ENCODE measurements at places on chromosomes 11 and 22.

DNA sequence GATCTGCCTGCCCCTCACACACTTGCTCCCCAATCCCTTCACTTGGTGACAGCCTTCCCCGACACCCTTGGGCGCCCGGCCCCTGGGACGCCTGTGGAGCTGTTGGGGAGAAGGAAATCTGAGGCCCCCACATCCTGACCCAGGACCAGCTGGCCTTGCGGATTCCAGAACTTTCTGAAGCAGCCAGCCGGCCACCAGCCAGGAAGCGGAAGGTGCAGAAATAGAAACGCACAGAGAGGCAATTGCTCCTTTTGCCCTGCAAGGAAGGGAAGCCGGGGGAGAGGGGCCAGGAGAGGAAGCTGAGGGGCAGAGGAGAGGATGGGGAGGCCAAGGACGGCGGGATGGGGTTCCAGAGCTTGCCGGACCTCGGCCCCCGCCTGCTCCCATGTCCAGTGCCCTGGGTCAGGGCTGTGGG, 66.7 kb upstream of the LINC01488 start:
- DNase-seq = no peak

- no peak for DNase-seq
Measured at GRCh38 chr11:115577701-115578100, 73.5 kb upstream of the CADM1 start.

- no peak for DNase-seq
Measured at GRCh38 chr11:44125598-44125997, 30.1 kb downstream of the EXT2 start.

DNA sequence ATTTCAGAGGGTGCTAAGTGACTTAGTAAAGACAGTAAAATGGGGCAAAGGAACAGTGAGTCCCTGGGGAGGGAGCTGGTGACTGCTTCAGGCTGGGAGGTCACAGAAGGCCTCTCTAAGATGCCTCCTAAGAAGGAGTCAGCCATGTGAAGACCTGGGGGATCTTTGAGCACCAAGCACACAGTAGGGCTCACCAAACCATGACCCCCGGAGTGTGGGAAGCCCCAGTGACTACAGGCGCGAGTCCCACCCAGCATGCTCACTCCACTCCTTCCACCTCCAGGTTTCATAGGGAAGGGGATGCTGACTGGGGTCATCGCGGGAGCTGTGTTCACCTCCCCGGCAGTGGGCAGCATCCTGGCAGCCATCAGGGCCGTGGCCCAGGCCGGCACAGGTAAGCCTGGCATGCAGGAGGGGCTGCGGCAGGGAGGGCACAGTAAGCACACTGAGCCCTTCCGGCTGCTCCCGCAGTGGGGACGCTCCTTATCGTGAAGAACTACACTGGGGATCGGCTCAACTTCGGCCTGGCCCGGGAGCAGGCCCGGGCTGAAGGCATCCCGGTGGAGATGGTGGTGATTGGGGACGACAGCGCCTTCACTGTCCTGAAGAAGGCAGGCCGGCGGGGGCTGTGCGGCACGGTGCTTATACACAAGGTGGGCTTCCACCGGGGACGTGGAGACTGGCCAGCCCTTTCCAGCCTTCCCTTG, 5.9 kb downstream of the TKFC start:
- no peak for DNase-seq

- DNase-seq = no peak
Measured at GRCh38 chr11:18010121-18010670, 2.7 kb downstream of the SERGEF start.

DNA sequence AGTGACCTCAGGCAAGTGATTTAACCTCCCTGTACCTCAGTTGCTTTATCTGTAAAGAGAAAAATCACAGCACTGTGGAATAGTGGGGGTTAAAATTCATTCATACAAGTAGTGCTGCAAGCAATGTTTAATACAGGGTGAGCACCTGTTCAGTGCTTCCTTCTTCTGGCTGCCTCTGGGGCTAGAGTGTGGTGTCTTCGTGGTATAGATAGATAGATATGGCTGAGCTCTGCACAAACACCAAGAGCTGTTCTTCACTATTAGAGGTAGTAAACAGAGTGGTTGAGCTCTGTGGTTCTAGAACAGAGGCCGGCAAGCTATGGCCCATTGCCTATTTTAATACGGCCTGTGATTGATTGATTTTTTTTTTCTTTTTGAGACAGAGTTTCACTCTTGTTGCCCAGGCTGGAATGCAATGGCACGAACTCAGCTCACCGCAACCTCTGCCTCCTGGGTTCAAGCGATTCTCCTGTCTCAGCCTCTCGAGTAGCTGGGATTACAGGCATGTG, 32.9 kb downstream of the LIMK2 start:
- DNase-seq = no peak

DNA sequence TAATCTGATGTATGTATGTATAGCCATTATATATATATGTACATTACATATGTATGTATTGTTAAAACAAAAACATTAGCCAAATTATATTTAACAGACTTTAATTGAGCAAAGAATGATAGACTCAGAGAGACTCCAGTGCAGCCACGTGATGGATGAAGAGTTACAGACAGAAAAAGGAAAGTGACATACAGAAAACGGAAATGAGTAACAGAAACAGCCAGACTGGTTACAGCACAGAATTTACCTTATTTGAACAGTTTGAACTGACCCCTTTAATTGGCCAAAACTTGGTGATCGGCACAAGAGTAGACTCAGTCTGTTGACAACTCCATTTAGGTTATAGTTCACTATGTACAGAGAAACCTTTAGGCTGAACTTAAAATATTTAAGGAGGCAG, 35.0 kb downstream of the CHORDC1 start:
- DNase-seq = no peak

DNA sequence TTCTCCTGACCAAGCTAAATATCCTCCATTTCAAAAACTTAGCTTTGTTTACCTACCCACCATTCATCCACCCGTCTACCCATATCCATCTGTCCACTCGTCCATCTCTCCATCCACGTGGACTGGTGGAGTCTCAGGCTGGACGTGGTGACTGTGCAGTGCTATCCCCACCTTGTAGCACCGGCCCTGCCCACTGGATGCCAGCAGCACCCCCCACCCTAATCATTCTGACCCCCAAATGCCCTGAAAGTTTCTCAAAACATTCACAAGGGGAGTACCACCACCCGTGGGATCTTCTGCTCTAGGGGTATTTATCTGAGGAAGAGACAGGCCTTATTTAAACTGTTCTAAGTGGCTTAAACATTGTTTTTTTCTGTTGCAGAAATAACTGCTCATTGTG, 206.4 kb downstream of the TBC1D22A start:
- DNase-seq = no peak

DNA sequence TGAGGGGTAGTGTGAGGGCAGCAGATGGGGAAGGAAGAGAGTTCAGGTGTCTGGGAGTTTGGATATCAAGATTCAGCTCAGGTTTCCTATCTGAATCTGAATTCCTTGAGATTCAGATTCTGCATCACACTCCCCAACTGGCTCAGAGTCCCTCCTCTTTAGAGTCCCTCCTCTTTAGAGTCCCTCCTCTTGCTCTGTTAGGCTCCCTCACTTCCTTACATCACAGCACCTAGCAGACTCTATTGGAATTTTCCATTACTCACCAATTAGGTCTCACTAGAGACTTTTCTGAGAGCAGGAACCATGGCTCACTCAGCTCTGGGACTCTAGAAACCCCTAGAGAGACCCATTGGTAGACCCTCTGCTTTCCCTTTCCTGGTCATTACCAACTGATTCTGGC, 303.4 kb upstream of the SYN3 start:
- DNase-seq = no peak

DNA sequence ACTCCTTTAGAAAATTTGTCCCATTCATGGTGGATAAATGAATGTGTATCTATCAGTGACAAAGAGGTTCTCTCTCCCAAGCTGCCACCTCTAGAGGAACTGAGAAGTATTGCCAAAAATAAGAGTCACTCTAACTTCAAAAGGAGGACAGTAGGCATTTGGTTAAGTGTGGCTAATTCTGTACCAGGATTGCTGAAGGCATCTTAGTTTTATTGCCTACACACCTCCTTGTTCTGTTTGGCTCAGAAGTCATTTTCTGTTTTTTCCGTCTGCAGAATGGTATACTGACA, 189.0 kb upstream of the MPPED2 start:
- no peak for DNase-seq

DNA sequence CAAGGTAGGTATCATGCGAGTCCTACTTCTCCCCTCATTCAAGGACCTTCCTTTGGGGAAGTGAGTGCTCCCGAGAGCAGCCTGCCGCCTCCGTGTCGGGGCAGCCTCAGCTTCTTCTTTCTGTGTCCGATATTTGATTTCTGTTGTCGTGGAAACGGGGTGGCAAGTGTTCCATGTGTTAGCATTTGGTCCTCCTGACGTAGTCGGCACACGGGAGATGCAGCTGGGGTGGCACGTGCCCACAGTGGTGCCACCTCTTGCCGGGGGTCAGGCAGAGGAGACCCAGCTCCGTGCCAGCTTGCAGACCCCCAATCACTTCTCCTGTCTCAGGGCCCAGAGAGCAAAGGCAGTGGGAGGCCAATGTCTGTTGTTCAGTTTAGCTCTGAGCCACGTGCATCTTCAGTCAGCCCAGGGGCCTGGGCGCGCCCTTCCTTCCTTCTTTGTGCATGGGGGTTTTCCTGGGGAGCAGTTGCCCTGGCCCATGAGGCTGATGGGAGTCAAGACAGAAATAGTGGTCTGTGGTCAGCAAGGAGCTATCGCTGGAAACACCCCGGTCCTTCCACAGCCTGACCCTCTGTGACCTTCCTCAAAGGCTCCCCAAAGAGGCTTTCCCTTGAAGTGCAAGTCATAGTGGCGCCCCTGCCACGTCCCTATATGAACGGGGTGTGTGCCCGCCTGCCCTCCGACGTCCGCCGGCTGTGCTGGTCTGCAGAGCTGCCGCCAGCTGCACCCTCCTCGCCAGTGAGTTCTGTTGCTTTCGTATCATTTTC, 44.5 kb downstream of the PARVB start:
- no peak for DNase-seq

- no peak for DNase-seq
Measured at GRCh38 chr11:115145324-115145723, 358.9 kb downstream of the CADM1 start.

DNA sequence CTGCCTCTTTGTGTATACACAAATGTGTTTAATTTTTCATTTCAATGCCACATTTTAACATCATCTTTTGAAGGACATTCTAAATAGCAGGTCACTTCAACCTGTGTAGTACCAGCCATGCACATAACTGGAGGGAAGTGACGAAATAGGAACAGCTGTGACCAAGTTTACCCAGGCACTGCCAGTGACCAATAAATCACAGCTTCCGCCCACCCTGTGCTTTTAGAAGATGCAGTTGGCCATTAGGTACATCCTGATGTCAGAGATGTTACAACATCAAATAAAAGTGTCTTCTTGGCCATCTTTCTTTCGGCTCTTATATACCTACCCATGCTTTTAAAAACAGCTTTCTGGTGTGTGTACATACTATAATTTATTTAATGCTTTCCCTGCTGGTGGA, 7.8 kb downstream of the LDLRAD3 start:
- DNase-seq = no peak

DNA sequence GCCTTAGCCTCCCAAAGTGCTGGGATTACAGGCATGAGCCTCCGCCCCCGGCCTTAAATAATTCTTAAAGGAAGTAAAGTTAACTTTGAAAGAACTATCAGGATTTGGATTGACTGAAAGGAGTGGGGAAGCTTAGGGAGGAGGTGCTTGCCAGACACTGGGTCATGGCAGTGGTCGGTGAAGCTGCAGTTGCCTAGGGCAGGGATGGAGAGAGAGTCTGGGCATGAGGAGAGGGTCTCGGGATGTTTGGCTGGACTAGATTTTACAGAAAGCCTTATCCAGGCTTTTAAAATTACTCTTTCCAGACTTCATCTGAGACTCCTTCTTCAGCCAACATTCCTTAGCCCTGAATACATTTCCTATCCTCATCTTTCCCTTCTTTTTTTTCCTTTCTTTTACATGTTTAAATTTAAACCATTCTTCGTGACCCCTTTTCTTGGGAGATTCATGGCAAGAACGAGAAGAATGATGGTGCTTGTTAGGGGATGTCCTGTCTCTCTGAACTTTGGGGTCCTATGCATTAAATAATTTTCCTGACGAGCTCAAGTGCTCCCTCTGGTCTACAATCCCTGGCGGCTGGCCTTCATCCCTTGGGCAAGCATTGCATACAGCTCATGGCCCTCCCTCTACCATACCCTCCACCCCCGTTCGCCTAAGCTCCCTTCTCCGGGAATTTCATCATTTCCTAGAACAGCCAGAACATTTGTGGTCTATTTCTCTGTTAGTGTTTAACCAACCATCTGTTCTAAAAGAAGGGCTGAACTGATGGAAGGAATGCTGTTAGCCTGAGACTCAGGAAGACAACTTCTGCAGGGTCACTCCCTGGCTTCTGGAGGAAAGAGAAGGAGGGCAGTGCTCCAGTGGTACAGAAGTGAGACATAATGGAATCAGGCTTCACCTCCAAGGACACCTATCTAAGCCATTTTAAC, at the start of gene NNMT:
Gene NNMT (plus strand): TSS at position 724 of the 929 bp plus-strand sequence. CDS start 158 bp downstream, at position 882.
- no peak for DNase-seq

- DNase-seq = no peak
Measured at GRCh38 chr11:10429526-10429925, 25.5 kb upstream of the AMPD3 start.

- DNase-seq = no peak
Measured at GRCh38 chr11:72338741-72339140, 94.8 kb upstream of the PHOX2A start.

DNA sequence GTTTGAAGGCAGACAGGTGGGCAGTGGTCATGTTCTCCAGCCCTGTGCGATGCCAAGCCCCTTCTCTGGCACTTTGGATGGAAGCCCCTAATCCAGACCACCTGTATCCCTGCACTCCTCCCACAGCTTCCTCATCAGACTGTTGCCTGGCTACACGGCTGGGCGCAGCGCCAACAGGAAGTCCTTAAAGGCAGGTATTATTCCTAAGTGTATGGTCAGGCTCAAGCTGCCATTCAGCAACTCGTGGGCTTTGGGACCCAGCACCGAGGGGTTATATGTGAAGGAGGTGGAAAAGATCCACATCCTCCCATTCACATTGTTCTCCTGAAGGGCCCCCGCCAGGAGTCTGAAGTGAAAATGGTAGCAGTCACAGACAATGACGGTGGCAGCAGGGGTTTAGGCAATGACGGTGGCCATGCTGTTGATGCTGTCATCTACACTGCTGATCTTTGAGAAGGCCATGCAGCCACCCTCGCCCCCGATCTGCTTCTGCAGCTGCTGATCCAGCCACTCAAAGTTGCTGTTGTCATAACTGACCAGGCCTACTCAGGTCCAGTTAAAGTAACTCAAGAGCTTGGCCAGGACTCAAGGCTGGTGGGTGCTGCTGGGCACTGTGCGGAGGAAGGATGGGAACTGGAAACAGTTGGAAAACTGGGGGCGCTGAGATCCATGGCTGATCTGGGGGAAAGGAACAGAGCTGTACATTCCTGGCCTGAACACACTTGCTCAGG, 27.7 kb downstream of the OR6Q1 start:
- DNase-seq = no peak

- DNase-seq = no peak
Measured at GRCh38 chr22:28015676-28016601, 96.9 kb upstream of the PITPNB start.

DNA sequence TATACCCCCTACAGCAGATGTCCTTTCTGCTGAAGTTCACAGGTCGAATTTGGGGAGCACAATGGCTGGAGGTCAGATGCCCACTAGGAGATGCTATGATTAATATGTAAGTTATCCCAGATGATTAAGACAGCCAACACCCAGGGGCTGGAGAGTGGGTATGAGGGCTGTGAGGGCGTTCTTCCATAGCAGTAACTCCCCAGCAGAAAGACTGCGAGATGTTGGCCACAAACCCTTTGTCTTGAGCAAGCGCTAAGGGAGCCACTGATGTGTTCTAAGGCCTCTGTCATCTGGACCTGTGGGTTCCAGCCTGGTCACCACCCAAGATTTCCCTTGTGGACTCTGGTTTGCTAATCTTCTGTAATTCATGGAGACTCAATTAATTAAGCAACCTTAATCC, 77.6 kb downstream of the BMAL1 start:
- no peak for DNase-seq
